ENCODE measurements at places on chromosomes 2 and 18.

DNA sequence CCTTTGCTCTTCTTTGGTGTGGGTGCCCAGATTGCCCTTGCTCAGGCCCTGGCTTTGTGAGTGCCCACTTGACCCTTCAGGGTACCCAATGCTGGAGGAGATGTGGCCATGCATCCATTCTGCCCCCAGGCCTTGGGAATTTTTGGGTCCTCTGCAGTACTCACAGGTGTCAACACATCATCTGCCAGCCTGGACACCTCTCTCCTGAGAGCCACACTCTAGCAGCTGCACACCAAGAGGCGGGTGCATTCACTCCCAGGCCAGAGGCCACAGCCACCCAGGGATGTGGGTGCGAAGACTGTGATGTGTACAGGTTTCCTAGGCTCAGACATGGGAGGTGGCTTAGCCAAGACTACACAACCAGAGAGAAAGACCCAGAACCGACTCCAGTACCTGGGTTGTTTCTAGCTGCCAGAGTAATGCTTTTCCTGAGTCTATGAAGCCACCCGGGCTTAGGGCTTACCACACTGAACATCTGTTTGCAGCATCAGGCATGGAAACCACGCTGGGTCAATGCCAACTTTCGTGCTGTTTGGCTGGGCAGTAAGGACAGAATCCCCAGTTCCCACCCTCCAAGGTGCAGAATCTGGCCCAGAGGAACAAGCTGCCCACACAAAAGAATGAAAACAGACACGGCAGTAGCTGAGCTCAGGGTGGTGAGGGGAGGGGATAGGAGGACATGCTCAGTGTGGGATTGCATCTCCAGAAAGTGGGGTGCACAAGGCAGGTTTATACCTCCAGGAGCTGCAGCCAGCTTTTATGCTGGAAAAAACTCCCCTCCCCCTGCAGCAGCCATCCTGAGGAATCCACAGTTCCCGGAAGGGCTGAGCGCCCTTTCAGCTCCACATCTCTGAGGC is 40.1 kb downstream of the KCNF1 start:
- DNase-seq, result no peak

DNA sequence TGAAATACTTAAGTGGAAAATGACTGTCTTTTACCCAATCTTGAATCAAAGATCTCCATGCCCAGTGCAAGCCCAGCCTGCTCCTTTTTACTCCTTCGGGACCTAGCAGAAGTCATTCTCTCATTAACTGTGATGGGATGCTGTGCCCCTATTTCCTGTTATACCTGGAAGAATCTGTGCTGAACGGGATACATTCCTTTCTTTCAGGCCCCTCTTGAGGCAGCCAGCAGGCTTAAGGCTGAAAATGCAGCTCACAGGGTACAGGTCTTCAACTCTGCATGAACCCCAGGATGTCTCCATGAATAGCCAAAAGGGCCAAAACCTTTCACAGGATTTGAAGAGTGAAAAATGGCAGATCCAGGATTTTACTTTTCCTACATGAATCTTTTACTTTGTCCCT is 784.8 kb upstream of the KLHL29 start:
- DNase-seq, result no peak

GRCh38 chr2:221571551-221572218 is 419 bp downstream of the EPHA4 start:
- DNase-seq, result no peak

DNA sequence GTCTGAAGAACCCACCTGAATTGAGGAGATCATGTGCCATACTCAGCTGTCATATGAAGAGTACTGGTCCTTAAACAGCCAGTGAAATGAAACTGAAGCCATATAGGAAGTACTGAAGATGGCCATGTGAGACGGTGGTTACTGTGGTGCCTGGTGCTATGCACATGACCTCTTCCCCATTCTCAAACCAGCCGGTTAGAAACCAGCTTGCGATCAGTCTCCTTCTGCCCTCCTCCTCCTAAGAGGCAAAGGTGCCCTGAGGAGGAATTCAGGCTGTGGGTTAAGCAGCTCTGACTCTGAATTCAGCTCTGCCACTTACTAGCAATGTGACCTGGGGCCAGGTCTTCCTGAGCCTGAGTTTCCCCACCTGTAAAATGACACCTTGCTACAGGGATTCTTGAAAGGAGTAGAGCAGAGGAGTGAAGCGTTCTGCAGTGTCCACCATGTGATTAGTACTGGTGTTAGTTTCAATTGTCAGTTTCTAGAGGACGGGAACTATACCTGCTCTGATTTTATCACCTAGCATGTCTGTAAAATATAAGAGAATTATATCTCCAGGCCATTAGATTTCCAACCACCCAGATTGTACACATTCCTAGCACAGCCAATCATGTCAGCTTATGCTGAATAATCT is 5.1 kb downstream of the FECH start:
- DNase-seq, result no peak

GRCh38 chr2:19902216-19902740 is 495 bp upstream of the TTC32 start:
- DNase-seq, result no peak

- no peak for DNase-seq
Observed at GRCh38 chr2:179562330-179562885, 297.8 kb upstream of the SESTD1 start.

DNA sequence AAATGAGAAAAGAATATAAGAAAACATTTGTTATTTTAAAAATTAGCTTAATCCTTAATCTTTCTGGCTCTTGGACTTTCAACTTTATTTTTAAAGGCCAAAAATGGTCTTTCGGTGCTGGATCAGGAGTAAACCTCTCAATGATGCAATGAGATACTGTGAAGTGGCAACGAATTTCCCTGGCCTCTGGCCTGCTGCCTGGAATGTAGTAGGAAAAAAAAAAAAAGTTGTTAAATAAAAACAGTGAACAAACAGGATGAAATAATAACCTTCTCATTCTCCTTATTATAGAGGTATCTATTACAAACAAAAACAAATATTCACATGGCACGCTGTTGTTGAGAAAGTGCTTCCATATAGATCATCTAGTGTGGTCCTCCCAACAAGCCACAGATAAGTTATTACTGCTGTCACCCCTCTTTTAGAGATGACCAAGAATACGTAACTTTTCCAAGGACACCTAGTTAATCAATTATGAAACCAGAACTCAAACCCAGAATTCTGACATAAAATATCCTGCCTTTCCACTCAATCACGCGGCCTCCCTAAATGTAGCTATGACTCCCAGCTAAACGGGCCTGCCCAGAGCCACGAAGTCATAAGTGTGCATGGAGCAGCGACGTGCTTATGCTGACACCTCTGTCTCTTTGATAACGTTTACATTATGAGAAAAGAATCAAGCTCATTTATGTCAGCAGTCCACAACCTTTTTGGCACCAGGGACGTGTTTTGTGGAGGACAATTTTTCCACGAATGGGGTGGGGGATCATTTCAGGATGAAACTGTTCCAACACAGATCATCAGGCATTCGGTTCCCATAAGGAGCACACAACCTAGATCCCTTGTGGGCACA is 170.9 kb downstream of the BCL2 start:
- no peak for DNase-seq

DNA sequence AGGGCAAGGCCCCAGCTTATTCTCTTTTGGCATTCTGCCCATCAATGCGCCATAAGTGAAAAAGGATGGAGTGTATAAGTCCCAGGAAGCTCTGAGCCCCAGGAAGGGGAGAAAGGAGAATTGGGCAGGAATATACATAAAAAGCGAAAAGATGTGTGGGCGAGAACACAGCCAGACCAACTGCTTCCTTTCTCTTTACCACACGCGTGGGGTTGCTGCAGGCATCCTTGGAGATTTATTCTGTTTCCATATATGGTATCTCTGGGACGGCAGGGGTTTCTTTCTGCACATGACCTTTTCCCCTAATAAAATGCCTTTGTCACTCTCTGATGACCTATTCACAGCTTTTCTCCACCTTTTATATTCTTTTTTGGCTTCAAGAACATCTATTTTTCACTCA is 440.5 kb downstream of the NBAS start:
- no peak for DNase-seq

DNA sequence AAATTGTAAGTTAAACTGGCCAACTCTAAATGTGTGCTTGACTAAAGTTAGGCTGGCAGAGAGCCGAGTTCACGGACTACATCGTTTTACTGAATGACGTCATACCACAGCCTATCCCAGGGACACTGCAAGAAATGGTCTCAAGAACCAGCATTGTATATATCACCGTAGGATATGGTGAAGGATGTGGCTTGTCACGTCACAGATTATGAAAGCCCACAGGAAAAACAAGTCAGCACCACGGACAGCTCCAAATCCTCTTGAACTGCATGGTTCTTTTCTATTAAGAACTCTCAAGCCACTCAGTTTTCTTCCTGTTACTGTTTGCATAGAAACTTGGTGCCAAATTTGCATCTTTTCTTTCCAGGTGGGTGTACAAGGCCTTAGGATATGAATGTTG is 85.1 kb upstream of the ACAA2 start:
- DNase-seq, result no peak

DNA sequence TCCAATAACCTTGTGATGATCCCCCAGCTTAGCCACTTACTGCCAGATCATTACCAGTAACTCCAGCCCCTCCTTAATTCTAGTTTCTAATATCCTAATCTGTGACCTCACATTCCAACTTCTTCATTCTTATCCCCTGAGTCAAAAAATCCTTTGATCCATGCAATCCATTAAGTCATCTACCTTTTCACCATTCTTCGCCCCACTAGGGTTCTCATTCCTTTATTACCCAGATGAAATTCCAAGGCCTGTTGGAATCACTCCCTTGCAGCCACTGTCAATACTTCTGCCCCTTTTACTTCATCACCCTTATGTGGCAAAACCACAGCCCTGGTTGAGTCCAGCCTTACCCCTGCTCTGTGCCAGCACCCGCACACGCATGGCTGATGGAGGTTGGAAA is 20.3 kb upstream of the IL36G start:
- no peak for DNase-seq

DNA sequence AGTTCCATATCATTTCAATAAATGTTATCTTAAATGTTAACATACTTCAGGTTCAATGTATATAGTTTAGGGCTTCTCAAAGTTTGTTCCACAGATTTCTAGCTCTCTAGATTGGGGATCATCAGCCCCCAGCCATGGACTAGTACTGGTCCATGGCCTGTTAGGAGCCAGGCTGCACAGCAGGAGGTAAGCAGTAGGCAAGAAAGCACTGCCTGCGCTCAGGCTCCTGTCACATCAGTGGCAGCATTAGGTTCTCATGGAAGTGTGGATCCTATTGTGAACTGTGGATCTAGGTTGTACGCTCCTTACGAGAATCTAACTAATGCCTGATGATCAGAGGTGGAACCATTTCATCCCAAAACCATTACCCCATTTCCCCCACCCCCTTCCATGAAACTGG is 531.1 kb downstream of the PARD3B start:
- DNase-seq, result no peak

- DNase-seq, result no peak
Observed at GRCh38 chr2:10877651-10878111, 34.1 kb upstream of the KCNF1 start.

DNA sequence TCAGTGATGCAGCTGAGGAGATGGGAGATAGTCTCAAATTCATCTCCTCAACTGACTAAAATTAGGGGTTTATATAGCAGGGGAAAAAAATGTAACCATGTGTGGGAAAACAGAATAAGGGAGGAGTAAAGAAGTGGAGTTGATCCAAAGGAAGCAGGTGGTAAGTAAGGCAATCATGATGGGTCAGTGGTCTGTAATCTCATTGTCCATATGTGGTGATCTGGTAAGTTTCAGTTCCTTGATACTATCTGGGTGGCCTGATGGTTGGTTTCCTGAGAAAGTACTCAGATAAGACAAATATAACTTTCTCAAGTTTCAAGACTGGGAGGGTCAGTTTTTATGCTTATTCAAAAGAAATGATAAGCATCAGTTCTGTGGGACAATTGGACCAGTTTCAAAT is 312.3 kb upstream of the KCNJ3 start:
- DNase-seq, result no peak

DNA sequence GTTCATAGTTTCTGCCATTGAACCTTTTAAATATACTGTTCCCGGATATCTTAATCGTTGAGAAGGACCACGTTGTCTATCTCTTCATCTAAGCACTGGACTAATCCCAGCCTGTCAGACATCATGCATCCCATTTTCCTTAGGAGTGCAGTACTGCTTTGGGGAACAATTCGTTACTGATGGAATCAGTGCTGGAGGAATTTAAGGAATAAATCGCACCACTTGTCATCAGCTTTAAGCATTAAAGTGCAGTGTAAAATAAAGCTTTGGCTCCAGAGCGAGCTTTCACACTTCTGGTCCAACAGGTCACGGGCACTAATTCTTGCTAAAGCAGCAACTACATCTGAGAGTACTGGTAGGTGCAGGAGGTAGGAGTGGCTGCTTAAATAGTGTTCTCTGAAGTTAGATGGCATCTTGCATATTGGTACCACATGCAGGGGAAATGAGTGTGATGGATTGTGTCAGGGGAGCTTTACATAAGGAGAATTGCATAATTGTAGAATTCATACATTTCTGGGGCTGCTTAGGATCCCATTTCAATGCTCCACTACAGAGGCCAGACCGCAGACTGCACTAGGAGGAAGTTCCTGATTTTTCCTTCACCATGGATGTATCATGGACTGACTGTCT is 105.7 kb upstream of the RASGRP3 start:
- no peak for DNase-seq

DNA sequence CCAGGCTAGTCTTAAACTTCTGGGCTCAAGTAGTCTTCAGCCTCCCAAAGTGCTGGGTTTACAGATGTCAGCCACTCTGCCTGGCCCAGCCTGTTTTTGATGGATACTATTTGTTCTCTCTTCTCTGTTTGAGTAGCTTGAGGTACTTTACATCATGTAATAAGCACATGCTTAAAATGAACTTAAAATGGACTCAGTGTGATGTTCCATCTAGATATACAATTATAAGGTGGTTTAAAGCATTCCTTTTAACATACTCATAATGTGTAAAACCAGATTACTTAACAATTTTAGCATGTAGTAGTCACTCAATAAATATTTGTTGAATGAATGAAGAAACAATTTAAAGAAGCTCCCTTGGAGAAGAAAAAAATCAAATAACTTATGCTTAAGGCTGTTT is 9.6 kb downstream of the PTPRM start:
- no peak for DNase-seq

DNA sequence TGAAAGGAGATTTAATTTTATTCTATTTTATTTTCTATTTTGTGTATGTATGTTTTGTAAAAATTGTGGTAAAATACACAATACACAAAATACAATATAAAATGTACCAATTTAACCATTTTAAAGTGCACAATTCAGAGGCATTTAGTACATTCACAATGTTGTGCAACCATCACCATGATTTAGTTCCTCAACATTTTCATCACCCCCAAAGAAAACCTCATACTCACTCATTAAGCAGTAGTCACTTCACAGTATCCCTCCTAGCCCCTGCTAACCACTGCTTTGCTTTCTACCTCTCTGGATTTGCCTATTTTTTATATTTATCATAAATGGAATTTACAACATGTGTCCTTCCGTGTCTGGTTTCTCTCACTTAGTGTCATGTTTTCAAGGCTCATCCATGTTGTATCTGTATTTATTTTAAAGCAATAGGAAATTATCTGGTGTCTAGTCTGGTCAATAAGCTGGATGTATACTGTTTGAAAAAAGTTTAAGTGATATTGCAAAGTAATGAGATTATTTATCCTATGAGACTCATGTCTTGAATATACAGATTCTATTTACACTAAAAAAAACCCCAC is 77.9 kb upstream of the GLS start:
- DNase-seq, result no peak
